LNCaP clone FGC (cell line): ENCODE measurements at places on chromosomes 6 and 20.

GRCh38 chr6:116206231-116206903, 47.5 kb downstream of the TSPYL4 start:
- no peak for DNase-seq

DNA sequence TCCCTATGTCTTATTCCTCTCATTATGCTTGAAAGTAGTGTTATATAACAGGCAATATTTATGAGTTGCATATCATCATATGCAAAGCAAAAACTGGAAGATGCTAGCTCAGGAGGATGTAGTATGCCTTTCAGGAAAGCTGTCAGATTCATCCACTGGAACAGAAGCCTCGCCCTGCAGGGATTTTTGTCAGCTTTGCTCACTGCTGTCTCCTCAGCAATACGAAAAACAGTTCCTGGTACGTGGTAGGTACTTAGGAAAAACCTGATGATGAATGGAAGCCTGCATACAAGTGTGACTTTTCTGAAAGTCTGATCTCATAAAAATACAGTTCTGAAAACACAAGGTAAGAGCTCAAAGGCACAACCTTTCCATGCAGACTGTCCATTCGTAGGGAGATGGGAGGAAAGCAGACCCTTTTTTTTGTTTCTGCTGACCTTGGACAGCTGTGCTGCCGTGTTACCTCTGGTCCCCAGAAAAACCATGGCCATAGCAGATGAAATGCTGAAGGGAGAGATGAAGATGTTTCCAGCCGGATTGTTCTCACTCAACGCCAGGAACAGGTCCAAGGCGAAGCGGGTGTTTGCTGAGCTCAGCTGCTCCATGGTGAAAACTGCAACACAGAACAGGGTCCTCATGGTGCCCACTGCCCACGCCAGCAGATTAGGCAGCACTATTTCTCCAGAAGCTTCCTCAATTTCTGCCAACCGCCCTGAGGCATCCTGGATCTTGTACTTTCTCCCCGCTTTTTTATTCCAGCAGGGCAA, 1.5 kb downstream of the SERPINB1 start:
- DNase-seq, result no peak

GRCh38 chr6:121187200-121187832, 147.0 kb downstream of the TBC1D32 start:
- no peak for DNase-seq

DNA sequence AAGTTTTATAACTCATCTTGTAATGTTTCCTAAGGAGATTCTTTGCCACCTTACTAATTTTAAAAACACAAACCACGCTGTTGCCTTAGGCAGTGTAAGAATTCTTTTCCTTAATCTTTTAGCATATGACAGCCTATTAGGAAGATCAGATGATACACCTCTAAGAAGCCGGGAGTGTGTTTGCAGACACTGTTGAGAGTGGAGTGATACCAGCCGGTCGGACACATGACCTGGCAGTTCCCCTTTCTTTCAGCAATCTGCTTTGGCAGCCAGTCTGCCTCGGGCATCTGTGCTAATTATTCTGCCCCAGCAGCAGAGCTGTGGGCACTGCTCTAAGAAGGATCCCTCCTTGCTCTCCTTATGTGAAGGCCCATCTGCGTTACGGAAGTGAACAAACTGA, 50.9 kb downstream of the PLCB4 start:
- DNase-seq, result peak; percentile 76

GRCh38 chr6:20432692-20433091, 31.0 kb downstream of the E2F3 start:
- DNase-seq, result no peak

- DNase-seq, result no peak
Measured at GRCh38 chr20:47117371-47117770, 222.7 kb downstream of the EYA2 start.

DNA sequence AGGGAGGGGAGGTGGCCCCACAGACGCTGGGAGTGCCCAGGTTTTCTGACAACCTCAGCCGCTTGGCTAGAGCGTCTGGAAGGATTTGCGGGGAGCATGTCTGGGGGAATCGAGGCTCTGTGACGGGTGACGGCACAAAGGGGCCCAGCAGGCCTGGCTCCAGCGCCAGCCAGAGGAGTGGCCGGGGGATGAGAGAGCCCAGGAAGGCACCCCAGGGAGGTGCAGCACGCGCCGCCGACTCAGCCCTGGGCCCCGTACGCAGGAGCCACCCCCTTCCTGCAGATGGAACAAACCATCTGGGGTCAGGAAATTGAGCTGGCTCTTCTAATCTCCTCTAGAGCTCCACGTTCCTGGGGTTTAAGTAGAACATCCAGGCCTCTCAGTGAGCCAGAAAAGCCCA, 5.9 kb upstream of the SLCO4A1 start:
- no peak for DNase-seq

DNA sequence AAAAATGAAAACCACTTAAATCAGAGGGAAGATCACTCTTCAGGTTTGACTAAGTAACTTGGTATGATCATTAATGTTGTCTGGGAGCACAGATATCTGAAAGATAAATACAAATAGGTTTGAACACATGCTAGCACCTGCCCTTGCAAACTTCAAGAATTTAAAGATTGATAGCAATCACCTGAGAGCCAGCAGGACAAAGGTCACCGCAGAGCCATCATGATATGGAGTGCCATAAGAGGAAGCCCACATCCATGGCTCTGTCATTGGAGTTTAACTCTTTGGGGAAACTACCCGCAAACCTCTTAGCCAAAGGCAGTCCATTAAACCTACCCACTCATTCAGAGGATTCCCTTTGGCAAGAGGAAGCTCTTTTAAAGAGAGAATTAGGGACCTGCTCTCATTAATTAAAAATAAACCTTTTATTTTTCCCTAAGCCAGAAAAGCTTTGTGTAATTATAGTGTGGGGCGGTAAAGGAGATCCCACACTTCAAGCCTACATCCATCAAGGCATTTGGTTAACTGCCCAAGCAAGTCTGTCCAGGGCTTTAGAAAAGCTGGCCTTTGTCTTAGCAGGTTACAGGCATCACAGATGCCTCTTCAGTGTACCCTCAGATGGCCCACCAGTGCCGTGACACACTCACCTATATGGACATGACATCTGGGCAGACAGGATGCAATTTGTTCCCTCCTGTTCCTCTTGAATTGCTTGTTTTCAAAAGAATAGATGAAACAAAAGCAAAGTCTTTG, 73.0 kb downstream of the SASH1 start:
- no peak for DNase-seq
